Posterior vena cava (tissue), 2 donors: ENCODE measurements at places on chromosomes 16 and 17. TPM values are rescaled to one million over a fixed set of nuclear protein-coding genes. Genes with fewer than 3 reads are reported as not detected.

The ALDH3A1 gene
- total RNA-seq, result 0.46 TPM

The WNK4 gene
- total RNA-seq, result not detected

The TBC1D3G gene
- total RNA-seq, result not detected

The CD19 gene
- 0.33 TPM for total RNA-seq

The CAPNS2 gene
- not detected for total RNA-seq

The CLN3 gene
- total RNA-seq, result 15.7 TPM

The KLHL36 gene
- total RNA-seq, result 48.5 TPM

The TGFB1I1 gene
- total RNA-seq, result 239 TPM

The CASKIN1 gene
- 0.05 TPM for total RNA-seq

The CCDC144A gene
- 11.9 TPM for total RNA-seq
